Mesenchymal stem cell (in vitro differentiated cells and primary cell): ENCODE measurements at places on chromosomes 13 and 19.

DNA sequence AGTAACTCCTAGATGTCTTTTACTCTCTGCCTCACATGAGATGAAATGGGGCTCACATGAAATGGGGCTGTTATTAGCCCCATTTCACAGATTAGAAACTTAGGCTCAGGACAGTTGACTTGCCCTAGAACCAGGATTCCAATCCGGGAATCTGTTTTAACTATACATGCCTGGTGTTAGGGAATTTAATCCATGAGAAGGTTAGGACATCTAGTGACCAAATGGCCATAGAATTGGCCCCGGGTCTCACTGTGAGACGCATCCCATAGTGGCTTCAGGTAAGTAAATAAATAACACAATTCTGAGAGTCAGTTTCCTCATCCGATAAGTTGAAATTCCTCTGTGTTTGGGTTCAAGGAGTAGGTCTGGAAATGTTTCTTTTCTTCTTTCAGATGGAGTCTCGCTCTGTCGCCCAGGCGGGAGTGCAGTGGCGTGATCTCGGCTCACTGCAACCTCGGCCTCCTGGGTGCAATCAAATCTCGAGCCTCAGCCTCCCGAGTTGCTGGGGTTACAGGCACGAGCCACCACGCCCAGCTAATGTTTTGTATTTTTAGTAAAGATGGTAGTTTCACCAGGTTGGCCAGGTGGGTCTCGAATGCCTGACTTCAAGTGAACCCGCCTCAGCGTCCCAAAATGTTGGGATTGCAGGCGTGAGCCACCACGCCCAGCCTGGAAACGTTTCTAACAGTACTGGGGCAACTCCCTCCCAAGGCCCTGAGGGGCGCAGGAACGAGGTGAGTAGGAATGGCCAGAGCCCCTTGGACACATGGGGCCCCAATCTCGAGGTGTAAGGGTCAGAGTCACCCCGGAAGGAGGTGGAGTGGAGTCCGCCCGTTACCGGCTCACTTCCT is 1.2 kb upstream of the ZNF574 start:
- no peak for DNase-seq
- H3K4me3 ChIP-seq = no peak overlapping the region

GRCh38 chr13:109971456-109972090 is 185.2 kb upstream of the IRS2 start:
- H3K4me3 ChIP-seq = no peak overlapping the region
- H3K27me3 ChIP-seq = no peaks in the 10 kb centered on the region
- H3K36me3 ChIP-seq = no peaks in the 10 kb centered on the region
- DNase-seq = no peak
- H3K4me1 ChIP-seq = no peaks in the 10 kb centered on the region

GRCh38 chr13:43567608-43568007 is 219.2 kb downstream of the ENOX1 start:
- H3K27ac ChIP-seq = no peak overlapping the region
- no peak overlapping the region for H3K4me3 ChIP-seq
- no peaks in the 10 kb centered on the region for H3K36me3 ChIP-seq

DNA sequence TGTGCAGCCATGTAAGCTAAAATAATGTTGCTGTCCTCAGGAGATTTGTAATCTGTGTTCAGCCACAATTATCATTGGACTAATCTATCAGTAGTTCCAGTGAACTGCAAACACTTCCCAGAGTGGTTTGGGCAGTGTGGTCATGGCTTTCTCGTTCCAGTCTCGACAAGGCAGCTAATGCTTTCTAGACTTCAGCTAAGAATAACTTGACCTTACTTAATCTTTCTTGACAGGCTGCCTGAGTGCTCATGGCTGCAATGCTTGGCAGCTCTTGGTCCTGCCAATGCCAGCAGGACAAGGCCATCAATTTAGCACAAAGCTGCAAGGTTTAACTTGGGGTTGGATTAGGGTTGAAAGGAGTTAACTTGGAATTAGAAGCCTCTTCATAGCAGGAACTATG is 32.8 kb downstream of the ATP12A start:
- no peaks in the 10 kb centered on the region for H3K36me3 ChIP-seq
- no peaks in the 10 kb centered on the region for H3K4me1 ChIP-seq
- no peak for DNase-seq
- no peaks in the 10 kb centered on the region for H3K27me3 ChIP-seq

DNA sequence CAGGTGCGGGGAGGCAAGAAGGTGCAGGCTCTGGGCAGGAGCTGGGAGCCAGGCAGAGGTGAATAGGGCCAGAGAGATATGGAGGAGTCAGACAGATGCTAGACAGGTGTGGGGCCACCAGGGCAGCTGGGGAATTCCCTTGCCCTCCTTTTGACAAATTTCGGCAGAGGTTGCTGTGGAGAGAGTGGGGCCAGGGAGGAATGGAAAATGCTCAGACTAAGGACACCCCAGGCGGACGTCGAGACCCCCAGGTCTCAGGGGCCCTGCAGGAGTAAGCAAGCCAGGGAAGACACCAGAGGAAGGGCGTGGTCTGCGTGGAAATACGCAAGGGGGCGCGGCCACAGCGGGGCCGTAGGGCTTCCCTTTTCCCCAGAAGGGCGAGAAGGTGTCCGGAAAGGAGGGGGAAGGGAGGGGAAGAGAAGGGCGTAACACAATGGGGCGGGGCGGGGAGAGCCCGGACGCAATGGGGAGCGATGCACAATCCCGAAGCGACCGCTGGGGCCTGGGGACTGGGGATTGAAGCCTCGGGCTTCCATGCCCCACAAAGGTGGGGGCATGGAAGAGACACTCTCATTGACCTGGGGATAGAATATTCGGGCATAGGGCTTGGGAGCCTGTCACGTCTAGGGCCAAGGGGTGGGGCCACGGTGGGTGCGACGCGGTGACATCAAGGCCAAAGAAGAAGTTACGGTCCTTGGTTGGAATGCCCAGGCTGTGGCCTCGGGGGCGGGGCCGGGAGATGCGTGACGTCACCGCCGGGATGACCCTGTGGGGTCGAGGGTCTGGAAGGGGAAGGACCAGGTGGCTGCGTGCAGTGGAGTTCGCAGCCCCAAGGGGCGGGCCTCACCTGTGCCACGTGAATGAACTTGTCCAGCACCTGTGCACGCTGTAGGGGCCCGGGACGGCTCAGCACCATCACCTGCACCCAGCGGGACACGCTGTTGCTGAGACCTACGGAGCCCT is 8.2 kb downstream of the RASGRP4 start:
- no peak overlapping the region for H3K27ac ChIP-seq
- H3K4me3 ChIP-seq = no peak overlapping the region
- H3K4me1 ChIP-seq = peaks cover 8% of the 10 kb centered on the region
- peak; percentile 27 for DNase-seq
- H3K36me3 ChIP-seq = no peaks in the 10 kb centered on the region

DNA sequence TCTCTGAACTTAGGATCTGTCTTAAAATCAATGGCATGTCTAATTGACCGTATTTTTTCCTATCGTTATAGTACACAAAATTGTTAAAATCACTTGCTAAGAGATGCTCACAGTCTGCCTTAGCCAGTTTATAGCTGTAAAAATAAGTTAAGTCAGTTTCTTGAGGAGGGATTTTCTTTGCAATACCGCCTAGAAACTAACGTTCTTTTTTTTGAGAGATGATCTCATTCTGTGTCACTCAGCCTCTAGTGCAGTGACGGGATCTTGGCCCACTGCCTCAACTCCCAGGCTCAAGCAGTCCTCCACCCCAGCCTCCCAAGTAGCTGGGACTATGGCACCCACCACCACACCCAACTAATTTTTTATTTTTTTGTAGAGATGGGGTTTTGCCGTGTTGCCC is 4.4 kb downstream of the CKAP2 start:
- peaks cover 38% of the 10 kb centered on the region for H3K36me3 ChIP-seq
- peak; percentile 57 for DNase-seq
- H3K27me3 ChIP-seq = no peaks in the 10 kb centered on the region
- no peak overlapping the region for H3K27ac ChIP-seq

DNA sequence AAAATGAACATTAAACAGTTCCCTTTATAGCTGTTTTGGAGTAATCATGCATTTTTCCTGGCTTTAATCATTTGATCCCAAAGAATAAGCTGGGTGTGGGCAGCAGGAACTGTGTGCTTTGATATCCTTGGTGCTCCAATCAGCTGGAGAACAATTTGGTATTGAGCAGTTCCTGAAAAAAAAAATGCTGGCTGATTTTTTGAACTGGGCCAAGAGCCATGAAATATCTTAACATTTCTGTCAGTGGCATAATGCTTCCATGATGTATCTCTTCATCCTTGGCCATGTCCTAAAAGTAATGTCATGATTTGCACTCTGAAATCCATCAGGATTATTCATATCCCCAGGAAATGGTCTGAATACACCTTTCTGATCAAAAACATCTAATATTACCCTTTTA is 134.7 kb downstream of the LHFPL6 start:
- no peak for DNase-seq
- H3K4me1 ChIP-seq = no peaks in the 10 kb centered on the region
- H3K36me3 ChIP-seq = no peaks in the 10 kb centered on the region
- no peak overlapping the region for H3K4me3 ChIP-seq

- H3K36me3 ChIP-seq = no peaks in the 10 kb centered on the region
- no peak overlapping the region for H3K4me3 ChIP-seq
- DNase-seq = no peak
- no peak overlapping the region for H3K27ac ChIP-seq
- no peaks in the 10 kb centered on the region for H3K27me3 ChIP-seq
Observed at GRCh38 chr13:74661851-74662250, 527.6 kb upstream of the KLF12 start.

DNA sequence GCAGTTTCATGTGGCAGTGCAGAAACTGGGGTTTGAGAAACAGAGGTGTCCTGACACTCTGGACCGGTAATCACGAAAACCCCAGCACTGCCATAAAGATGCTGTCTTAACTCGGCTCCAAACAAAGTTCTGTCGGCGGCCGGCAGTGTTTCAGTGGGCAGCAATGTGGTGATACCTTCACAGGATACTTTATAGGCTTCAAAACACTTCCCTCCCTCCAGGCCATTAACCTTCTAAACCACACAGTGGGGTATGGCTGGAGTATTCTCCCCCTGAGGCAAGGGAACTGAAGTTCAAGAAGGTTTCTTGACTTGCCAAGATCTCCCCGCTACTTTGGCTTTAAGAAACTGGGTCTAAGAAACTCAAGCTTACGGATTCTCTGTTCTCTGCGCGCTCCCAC is 1.1 kb downstream of the RUBCNL start:
- peaks cover 4% of the 10 kb centered on the region for H3K27me3 ChIP-seq
- H3K27ac ChIP-seq = no peak overlapping the region
- H3K4me3 ChIP-seq = no peak overlapping the region
- no peaks in the 10 kb centered on the region for H3K36me3 ChIP-seq

DNA sequence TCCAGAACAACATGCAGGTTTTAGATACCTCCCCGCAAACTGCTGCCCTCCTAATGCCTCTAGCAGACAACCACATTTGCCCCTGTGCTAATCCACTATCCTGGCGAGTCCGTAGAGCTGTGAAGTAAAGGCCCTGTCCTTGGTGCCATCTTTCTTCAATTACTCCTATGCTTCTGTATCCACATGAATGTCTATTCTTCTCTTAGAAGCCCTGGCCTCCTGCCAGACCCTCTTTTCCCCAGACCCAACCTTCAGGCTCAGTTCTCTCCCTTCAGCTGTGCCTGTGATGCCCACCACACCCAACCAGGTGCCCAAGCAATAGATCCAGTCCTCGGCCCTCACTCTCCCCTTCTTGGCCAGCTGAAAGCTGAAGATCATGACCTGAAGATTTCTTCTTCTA is 31.1 kb upstream of the ZNF599 start:
- no peak overlapping the region for H3K27ac ChIP-seq
- no peak for DNase-seq
- no peak overlapping the region for H3K4me3 ChIP-seq
- H3K36me3 ChIP-seq = no peaks in the 10 kb centered on the region
- no peaks in the 10 kb centered on the region for H3K27me3 ChIP-seq

- H3K4me3 ChIP-seq = no peak overlapping the region
- no peaks in the 10 kb centered on the region for H3K27me3 ChIP-seq
- H3K36me3 ChIP-seq = no peaks in the 10 kb centered on the region
Observed at GRCh38 chr13:42392716-42393572, 121.0 kb downstream of the AKAP11 start.

- H3K4me3 ChIP-seq = peak overlapping the region; percentile 47
- H3K27ac ChIP-seq = no peak overlapping the region
- DNase-seq = peak; percentile 99
- H3K27me3 ChIP-seq = peaks cover 40% of the 10 kb centered on the region
- H3K36me3 ChIP-seq = no peaks in the 10 kb centered on the region
- H3K4me1 ChIP-seq = peaks cover 15% of the 10 kb centered on the region
Observed at GRCh38 chr19:16897029-16897855, 8.4 kb downstream of the F2RL3 start.

GRCh38 chr19:36060430-36060829 is 5.7 kb downstream of the WDR62 start:
- DNase-seq = peak; percentile 63
- H3K4me1 ChIP-seq = no peaks in the 10 kb centered on the region
- H3K27ac ChIP-seq = no peak overlapping the region
- peaks cover 2% of the 10 kb centered on the region for H3K36me3 ChIP-seq

DNA sequence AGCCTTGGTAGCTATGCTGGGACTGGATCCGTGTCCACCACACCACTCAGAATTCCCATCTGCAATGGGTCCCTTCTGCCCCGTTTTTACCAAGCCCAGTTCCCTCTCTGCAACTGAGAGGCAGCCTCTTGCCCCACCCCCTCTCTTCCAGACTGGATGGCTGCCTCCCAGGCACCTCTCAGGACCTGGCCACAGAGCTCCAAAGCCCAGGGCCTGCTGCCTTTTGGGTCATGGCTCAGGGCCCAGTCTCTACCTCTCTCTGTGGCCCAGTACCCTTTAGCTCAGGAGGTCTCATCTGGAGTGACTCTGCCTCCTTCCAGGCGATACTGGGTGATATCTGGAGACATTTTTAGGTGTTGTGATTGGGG is 10.3 kb upstream of the ZBTB7A start:
- H3K4me1 ChIP-seq = peaks cover 5% of the 10 kb centered on the region
- no peaks in the 10 kb centered on the region for H3K27me3 ChIP-seq
- H3K4me3 ChIP-seq = no peak overlapping the region
- no peaks in the 10 kb centered on the region for H3K36me3 ChIP-seq
